ENCODE measurements at places on chromosomes 7 and 10.
A peak's percentile ranks its signal among the peaks of the same experiment; 100 is the strongest.

DNA sequence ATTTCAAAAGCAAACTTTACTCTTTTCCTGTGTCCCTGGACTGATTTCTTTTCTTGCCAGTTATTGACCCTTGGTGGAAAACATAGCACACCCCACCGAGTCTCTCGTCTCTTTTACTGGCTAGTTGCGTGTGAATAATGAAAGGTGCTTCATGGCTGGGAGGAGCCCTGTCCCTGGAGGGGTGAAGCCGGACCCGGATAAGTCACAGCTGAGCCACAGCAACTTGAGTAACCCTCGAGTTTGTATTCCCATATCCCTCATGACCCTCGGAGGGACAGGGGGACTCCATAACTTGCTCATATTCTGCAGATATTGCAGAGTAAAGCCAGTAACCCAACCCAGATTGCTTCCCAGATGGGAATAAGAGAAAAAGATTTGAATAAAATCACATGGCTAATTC is 147.5 kb upstream of the FRMD4A start:
- no peak for DNase-seq

DNA sequence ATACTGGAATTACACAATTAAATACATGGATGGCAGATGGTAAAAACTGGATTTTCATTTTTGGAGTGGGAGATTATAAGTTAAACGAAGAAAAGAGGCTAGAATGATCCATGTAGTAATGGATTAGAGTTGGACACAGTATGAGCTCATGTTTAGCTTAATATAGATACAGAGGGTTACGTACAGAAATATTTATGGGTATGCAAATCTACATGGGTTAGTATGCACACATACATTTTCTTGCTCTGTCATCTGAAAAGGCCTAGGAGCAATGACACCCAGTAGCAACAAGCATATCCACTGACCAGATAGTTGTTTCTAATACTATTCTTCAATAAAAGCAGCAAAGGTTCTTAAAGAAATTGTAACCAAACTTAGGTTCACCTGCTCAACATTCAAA is 366.4 kb downstream of the SEMA3D start:
- DNase-seq, result no peak

GRCh38 chr10:32445036-32445435 is 904 bp upstream of the CCDC7 start:
- DNase-seq, result peak; percentile 2

DNA sequence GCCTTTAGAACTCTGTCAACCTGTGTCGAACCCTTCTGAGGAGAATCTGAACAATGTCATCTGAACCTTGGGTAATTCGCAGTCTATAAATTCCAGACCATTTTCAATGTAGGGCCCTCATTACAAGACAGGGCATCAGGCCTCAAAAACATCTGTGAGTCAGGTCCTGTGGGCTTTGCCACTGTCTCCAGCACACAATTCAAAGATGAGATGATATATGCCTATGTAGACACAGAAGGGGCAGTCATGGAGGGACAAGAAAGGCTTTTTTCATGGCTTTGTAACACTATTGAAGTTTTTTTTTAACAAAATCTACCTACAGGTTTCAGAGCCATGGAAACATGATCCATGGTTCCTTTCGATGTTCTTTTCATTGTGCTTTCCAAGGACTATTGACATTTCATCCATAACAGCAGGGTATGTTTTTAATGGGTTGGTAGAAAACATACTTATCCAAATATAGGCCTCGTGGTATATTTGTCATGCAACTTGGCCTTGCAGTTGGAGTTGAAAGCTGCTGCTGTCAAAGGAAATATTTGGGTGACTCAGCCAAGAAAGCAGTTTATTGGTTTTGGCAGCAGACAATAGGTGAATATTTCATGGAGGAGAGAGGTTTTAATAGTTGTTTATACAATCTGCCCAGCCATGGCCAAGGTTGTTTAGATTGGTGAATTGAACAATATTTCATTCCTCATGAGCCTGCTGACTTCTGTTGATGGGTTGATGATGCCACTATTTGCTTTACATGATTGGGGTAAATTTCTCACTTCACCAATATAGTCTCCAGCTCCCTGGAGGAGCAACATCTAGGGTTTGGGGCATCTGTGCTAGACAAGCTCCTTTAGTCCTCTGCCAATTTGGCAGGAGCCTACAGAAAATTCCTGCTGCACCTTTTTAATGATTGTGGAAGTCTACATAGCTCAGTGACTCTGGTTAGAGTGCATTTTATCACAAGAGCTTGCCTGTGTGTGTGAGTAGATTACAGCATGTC is 158.4 kb upstream of the TMEM72 start:
- DNase-seq, result peak; percentile 97

DNA sequence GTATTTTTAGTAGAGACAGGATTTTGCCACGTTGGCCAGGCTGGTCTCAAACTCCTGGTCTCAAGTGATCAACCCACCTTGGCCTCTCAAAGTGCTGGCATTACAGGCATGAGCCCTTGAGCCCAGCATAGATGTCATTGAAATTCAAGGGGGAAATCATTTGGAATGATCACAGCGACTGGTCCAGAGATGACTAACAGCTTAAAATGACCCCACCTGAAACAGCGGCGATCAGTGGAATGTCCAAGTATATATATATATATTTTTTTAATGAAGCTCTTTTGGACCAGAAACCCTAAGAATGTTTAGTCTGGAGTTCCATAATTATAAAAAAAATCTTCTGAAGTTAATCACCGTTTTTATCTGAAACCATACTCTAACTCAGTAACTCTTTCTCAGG is 12.5 kb upstream of the AKR1E2 start:
- no peak for DNase-seq

GRCh38 chr10:67175354-67175753 is 249.5 kb downstream of the LRRTM3 start:
- no peak for DNase-seq

DNA sequence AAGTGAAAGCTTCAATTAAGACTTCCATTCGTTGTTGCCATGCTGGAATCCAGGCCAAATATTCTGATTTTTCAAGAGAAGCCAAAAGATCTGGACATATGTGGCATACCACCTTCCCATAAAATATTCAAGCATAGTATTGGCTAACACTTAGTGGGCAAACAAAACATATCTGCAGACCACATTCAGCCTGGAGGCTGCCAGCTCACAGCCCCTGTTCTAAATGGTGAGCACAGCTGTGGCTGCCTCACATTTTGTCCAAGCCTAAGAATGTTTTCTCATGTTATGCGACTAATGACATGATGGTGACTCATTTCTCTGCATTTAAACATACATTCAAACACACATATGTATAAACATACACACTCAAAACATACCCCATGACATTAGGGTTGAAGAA is 10.6 kb upstream of the CALU start:
- DNase-seq, result peak; percentile 58

GRCh38 chr10:86497621-86498020 is 24.0 kb downstream of the WAPL start:
- DNase-seq, result peak; percentile 25

- DNase-seq, result peak; percentile 66
Observed at GRCh38 chr10:22251751-22252223, 34.0 kb upstream of the EBLN1 start.

DNA sequence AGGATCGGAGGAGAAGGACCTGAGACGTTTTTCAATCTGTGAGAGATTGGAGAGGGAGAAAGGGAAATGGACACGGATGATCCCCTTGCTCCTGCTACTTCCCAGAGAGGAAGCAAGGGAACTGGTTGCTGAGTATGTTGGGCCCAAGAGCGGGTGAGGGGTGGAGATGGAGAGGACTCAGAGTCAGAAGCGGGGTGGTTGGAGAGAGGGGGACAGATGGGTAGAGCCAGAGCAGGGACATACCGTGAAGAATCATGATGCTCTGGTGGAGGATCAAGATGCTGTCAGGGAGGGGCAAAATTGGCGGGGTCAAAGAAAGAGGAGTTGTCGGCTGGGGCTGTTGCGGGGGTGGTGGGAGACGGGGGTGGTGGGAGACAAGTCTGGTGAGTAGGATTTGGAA is 2.4 kb upstream of the CHST3 start:
- DNase-seq, result no peak

DNA sequence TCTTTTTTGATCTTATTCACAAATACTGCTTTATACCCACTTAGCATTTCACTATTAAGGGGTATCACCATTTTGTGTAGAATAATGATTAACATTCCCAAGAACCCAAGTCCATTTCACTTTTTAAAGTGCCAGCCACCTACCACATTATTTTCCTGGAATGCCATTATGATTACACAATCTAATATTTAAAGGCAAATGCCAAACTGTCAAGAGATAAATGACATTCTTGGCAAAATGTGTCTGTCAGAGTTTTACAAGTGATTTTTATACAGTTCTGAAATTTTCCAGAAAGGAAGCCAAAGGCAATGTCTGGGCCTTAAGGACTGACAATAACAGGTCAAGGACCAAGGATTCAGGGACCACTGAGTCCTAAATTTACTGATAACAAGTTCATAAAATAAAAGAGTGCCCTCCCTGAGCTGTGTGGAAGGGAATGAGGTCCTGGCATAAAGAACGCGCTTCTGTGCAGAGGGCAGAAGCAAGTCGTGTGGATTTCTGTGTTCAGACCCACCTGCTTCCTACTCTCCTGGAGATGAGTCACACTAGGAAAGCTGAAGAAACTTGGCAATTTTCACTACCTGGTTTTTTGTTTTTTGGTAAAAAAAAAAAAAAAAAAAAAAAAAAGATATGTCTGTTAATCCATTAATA is 66.5 kb downstream of the UBE2H start:
- DNase-seq, result no peak

- DNase-seq, result no peak
Observed at GRCh38 chr7:19928247-19928646, 154.8 kb upstream of the TMEM196 start.

DNA sequence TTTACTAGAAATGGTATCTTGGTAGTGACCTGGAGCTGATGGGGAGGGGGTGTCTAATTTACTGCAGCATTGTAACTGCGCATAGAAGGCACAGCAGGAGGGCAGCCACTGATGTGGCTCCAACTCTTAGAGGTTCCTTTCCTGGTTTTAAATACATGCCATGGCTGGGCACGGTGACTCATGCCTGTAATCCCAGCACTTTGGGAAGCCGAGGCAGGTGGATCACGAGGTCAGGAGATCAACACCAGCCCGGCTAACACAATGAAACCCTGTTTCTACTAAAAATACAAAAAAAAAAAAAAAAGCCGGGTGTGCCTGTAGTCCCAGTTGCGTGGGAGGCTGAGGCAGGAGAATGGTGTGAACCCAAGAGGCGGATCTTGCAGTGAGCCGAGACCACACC is 19.2 kb upstream of the SEC61G start:
- no peak for DNase-seq

- DNase-seq, result no peak
Observed at GRCh38 chr7:139500770-139501138, 17.3 kb upstream of the KLRG2 start.

DNA sequence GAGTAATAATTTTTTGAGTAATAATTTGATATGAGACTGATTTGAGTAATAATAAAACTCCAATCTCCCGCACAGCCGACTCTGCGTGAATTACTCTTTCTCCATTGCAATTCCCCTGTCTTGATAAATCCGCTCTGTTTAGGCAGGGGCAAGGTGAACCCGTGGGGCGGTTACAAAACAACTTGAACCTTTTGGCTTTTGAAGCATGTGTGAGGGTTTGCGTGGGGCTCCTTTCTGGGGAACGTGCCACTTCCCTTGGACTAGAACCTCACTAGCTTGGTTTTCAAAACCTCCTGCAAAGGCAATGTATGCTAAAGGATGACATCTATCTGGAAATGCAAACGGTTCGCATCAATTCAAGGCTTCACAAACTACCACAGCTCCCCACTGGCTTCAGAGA is 1.5 kb downstream of the CRPPA start:
- DNase-seq, result no peak

DNA sequence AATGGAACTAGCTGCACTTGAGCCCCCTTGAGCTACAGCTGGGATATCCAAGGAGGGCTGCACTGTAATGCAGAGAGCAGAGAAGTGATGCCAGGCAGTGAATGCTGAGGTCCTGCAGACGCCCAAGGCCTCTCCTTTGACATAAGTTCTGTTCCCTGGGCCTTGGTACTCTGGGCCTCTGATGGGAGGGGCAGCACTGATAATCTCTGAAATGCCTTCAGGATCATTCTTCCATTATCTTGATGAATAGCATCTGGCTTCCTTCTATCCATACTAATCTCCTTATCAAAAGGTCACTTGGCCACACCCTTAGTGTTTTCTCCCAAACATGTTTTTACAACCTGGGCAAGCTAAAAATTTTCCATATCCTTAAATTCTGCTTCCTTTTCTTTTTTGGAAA is 6.9 kb downstream of the GRB10 start:
- no peak for DNase-seq

DNA sequence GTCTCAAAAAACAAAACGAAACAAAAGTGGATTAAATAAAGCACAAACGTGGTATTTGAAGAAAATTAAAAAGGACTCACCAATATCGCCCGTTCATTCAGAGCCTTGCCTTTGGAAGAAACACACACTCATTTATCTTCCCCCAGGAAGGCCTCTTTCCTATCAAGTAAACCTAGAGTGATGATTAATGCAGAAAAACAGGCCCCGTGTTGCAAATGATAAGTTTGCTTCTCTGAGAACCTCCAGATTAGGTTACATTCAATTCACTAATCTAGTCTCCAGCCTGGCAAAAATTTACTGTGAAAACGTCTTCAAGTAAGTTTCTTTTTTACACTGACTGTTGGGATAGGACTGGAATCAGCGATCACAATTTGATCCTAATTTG is 78.0 kb upstream of the C1GALT1 start:
- DNase-seq, result no peak

GRCh38 chr7:37505750-37506353 is 57.2 kb upstream of the ELMO1 start:
- no peak for DNase-seq

GRCh38 chr10:69600761-69601330 is 27.6 kb upstream of the NEUROG3 start:
- no peak for DNase-seq

DNA sequence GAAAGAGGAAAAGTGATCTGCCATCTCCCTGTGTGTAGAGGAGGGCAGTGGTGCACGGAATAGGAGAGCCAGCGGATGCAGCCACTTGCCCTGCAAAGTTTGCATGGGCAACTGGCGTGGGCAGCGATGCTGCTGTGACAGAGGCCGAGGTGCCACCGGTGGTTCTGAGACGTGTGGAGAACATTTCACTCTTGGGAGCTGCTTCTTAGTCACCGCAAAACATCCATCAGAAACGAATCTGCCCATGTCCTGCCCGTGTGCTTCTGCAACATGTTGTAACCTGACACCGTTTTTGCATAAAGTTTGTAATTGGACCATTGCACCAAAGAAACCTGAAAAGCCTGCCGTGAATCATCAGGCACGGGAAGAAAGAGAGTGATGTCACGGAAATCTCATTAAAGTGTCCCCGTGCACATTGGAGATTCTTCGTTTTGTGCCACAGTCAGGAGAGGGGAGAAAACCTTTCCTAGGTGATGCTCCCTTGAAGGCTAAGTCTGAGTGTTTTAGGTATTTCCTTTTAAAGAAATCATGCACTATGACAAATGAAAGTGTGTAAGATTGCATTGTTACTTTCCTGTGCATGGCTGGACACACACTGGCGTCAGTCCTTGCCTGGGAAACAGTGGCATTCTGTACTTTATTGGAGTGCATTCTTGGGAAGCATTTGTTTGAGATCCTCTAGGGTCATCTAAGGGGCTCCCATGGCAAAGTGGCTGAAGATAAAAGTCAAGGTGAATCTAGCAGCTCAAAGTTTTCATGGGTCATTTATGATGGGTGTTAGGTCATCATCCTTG is 302.6 kb downstream of the KLF6 start:
- peak; percentile 95 for DNase-seq

Measured in astrocyte of the spinal cord (primary cell).